ENCODE measurements at places on chromosomes 5 and 9. TPM values are rescaled to one million over a fixed set of nuclear protein-coding genes. Genes with fewer than 3 reads are reported as not detected.

The GFRA3 gene
- total RNA-seq, result 0.53 TPM

The PPP3R2 gene
- total RNA-seq, result not detected

The DMAC1 gene
- 40.8 TPM for total RNA-seq

The PCDHB6 gene
- total RNA-seq, result 0.41 TPM

The ITK gene
- 6.3 TPM for total RNA-seq

DNA sequence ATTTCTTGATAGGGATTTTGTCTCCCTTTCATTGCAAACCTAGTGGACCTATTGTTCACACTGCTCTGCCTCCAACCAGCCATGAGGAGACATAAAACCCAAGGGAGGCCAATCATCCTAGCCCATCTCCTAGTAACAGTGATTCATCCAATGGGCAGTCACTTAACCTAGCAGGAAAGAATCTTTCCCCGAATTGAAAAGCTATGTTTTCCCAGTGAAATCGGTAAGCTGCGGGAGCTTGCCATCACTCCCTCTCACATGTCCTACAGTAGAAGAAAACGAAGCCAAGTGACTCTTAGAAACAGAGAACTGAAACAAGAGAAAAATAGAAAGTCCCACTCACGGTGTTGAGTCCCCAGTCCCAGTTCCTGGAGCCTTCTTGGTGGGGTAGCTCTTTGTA lies 123.3 kb downstream of the SUSD1 start:
- H3K4me3 ChIP-seq, result no peak overlapping the region
- no peaks in the 10 kb centered on the region for H3K36me3 ChIP-seq
- no peak overlapping the region for H3K27ac ChIP-seq

DNA sequence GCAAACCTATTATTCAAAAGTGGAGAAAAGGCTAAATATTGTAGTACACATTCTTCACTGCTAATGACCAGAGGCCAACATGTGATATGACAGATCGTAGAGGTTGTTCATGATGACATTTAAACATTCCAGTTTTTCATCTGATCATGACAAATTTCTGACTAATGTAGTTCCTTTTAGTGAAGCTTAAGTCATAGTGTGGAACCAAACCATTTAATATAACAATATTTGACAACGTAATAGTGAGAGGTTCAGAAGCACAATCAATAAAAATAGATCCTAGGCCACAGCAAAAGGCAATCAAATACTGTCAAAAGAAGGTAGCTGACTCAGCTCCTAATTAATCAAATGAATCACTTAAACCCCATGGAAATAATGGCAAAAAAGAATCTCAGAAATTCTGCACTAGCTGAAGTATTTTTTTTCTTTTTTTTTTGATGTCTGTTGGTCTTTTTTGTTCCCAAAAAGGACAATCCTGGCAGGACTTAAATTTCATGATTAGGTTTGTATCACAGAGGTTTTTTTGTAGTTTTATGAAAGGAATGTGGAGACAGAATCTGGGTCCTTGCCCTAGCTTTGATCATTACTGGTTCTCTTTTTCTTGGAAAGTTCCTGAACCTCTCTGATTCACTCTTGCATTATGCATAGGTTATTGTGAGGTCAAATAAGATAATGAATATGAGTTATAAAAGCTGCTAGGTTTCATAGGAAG lies 795.0 kb downstream of the DTWD2 start:
- H3K4me3 ChIP-seq, result no peak overlapping the region
- no peak for DNase-seq
- no peaks in the 10 kb centered on the region for H3K27me3 ChIP-seq
- no peaks in the 10 kb centered on the region for H3K4me1 ChIP-seq
- H3K27ac ChIP-seq, result no peak overlapping the region

DNA sequence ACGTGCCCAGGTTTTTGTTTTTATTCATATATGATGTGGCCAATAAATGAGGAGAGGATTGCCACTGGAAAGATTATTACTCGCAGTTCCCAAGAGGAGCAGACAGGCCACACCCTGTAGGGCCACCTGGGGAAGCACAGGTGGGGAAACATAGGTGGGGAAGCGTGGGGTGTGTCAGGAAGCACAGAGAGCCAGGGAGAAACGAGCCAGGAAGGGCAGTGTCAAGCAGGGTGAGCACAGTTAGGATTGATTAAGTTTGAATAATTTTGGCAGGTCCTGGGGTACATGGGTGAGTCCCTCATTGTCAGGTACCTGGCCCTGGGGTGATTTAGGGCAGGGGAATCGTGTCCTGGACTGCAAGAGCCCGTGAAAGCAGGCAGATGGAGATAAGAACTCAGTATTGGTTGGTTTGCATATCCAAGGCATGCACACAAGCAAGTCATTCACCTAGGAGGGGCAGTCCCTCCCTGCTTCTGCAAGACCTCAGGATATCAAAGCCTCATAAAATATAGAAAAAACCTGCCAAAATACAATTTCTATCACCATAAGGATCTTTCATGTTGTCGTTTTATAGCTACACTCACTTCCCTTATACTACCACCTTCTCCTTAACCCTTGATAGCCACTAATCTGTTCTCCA lies 22.4 kb downstream of the MVB12B start:
- H3K36me3 ChIP-seq, result peaks cover 17% of the 10 kb centered on the region
- no peak for DNase-seq
- peaks cover 33% of the 10 kb centered on the region for H3K4me1 ChIP-seq
- H3K27ac ChIP-seq, result peak overlapping the region; percentile 74
- no peak overlapping the region for H3K4me3 ChIP-seq

GRCh38 chr5:52269859-52270258 lies 517.9 kb upstream of the ITGA1 start:
- H3K4me1 ChIP-seq, result no peaks in the 10 kb centered on the region
- H3K4me3 ChIP-seq, result no peak overlapping the region
- H3K27me3 ChIP-seq, result no peaks in the 10 kb centered on the region
- no peaks in the 10 kb centered on the region for H3K36me3 ChIP-seq
- no peak for DNase-seq
- no peak overlapping the region for H3K27ac ChIP-seq

DNA sequence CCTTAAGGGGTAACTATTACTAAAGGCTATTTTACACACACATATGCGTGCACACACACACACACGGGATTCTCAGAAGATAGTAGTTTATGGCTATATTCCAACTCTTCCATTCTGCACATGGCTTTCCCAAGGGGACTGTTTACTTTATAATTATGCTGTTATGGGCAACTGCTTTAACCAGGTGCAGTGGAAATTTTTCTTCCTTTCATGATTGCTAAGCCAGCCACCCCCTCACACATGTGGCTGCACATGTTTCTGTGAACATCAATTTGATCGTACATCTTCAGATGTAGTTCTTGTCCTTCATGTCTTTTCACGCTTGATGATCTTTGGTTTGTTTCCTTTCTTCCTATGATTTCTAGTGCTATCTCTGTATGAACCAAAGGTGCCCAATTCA lies 37.0 kb downstream of the MRPS30 start:
- no peak overlapping the region for H3K4me3 ChIP-seq
- no peaks in the 10 kb centered on the region for H3K36me3 ChIP-seq
- no peaks in the 10 kb centered on the region for H3K4me1 ChIP-seq
- DNase-seq, result no peak
- no peak overlapping the region for H3K27ac ChIP-seq
- H3K27me3 ChIP-seq, result no peaks in the 10 kb centered on the region

- DNase-seq, result no peak
- no peak overlapping the region for H3K4me3 ChIP-seq
- no peaks in the 10 kb centered on the region for H3K4me1 ChIP-seq
- no peaks in the 10 kb centered on the region for H3K27me3 ChIP-seq
- no peaks in the 10 kb centered on the region for H3K36me3 ChIP-seq
Observed at GRCh38 chr5:174239718-174240117, 194.2 kb downstream of the NSG2 start.

GRCh38 chr5:56520986-56521730 lies 288.0 kb upstream of the ANKRD55 start:
- DNase-seq, result no peak
- H3K4me1 ChIP-seq, result peaks cover 21% of the 10 kb centered on the region
- no peaks in the 10 kb centered on the region for H3K27me3 ChIP-seq
- H3K36me3 ChIP-seq, result no peaks in the 10 kb centered on the region

DNA sequence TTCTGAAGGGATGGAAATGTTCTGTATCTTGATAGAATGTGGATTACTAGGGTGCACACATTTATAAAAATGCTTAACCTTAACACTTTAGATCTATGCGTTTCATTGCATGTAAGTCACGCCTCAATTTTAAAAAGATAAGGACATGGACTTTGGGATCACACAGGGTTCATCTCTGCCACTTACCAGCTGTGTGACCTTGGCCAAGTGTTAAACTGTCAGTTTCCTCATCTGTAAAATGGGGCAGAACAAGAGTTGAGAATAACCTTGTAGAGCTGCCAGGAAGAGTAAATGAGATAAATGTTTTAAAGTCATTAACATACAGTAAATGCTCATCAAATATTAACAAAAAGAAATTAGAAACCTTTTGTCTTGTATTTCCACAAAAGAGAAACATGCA lies 53.5 kb downstream of the NR6A1 start:
- H3K4me3 ChIP-seq, result no peak overlapping the region
- no peak overlapping the region for H3K27ac ChIP-seq
- H3K27me3 ChIP-seq, result no peaks in the 10 kb centered on the region
- no peaks in the 10 kb centered on the region for H3K36me3 ChIP-seq

DNA sequence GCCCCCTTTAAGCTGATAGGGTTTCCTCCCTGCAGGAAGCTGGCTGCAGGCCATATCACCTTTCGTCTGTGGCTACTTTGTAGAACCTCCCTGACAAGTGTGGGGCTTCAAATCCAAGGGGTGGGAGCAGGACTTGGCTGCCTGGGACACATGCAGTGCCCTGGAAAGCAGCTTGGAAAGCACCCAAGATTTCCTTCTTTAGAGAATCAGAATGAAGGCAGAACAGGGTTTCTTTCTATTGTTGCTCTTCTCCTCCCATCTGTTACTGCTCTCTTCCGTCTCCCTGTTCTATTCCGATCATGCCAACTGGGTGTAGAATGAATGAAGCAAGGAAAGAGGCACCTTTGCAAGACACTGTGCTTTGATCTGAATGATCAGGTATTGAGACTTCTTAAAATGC lies 282.2 kb downstream of the MED10 start:
- no peaks in the 10 kb centered on the region for H3K4me1 ChIP-seq
- no peaks in the 10 kb centered on the region for H3K36me3 ChIP-seq
- DNase-seq, result no peak
- H3K4me3 ChIP-seq, result no peak overlapping the region
- H3K27ac ChIP-seq, result no peak overlapping the region

DNA sequence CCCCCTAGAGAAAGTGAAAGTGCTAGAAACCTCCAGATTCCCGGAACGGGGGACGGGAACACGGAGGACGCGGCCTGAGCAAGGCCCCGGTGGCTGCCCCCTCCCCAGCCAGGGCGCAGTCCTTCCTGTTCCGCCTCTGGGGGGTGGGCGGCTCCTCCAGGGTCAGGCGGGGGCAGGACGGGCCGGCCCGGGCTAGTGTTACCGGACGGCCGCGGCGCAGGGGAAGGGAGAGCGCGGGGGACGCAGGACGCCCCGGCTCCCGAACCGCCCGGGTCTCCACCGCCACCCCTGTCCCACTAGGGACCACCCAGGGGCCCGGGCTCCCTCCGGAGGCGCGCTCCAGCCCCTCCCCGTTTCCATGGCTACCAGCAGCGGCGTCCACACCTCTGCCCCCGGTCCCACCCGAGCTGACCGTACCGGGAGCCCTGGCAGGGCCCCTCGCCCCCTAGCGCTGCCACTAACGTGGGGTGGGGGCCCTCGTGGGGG lies 579 bp downstream of the SLC12A7 start:
- H3K4me1 ChIP-seq, result peaks cover 37% of the 10 kb centered on the region
- H3K27me3 ChIP-seq, result no peaks in the 10 kb centered on the region
- H3K36me3 ChIP-seq, result no peaks in the 10 kb centered on the region
- DNase-seq, result peak; percentile 73
- H3K4me3 ChIP-seq, result peak overlapping the region; percentile 96

Data from lower lobe of right lung (tissue), 2 donors.